Prostate gland (tissue), 2 donors: ENCODE measurements at places on chromosomes 16 and 17. TPM values are rescaled to one million over a fixed set of nuclear protein-coding genes. Genes with fewer than 3 reads are reported as not detected.

CBX8 gene
- 4.8 TPM for total RNA-seq

EPN3 gene
- total RNA-seq: 60.8 TPM

RAB34 gene
- 165 TPM for total RNA-seq

KRTAP9-8 gene
- not detected for total RNA-seq

HS3ST2 gene
- 2.8 TPM for total RNA-seq

CHAD gene
- 1.6 TPM for total RNA-seq

HLF gene
- 34.9 TPM for total RNA-seq

C17orf100 gene
- 3.5 TPM for total RNA-seq

CCR7 gene
- 0.40 TPM for total RNA-seq

GRCh38 chr17:40646791-40647623, 611 bp downstream of the SMARCE1 start:
- no peaks in the 10 kb centered on the region for H3K36me3 ChIP-seq
- peak overlapping the region; percentile 98 for H3K27ac ChIP-seq
- DNase-seq: no peak
- H3K4me3 ChIP-seq: peak overlapping the region; percentile 63
- peaks cover 4% of the 10 kb centered on the region for H3K4me1 ChIP-seq

DNA sequence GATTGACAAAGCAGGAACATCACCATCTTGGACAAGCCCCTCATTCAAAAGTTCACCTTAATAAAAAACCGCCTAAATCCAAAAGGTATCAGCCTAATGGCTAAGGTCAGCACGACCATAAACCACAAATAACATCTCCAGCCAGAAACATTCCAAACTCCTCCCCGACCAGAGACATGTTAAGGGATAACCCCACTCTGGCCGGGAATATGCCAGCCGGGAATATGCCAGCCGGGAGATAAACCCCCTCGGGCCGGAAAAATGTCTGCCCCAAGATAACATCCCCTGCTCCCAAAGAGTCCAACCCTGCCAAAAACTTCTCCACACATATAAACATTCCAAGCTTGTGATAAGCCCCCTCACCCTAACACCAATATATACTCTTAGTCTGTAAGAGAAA, 1.4 kb downstream of the DHX33 start:
- no peaks in the 10 kb centered on the region for H3K27me3 ChIP-seq
- no peaks in the 10 kb centered on the region for H3K36me3 ChIP-seq
- peaks cover 3% of the 10 kb centered on the region for H3K4me1 ChIP-seq
- H3K4me3 ChIP-seq: peak overlapping the region; percentile 48

DNA sequence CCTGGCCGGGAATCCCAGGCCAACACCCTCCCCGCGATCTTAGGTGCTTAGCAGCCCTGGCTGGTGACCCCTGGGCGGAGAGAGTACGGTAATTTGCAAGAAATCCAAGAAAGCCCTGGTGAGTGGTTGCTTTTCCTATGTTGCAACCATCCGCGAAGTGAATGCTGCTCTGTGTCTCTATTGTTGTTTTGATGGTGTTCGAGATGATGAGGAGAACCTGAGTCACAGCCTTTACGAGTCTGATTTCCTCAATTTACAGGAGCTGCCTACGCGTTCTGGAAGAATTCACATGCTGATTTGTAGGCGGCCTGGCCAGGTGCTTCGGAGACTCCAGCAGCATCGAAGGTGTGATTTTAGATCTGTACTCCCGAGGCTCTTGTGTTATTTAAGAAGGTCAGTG, 63.3 kb downstream of the TMEM235 start:
- no peaks in the 10 kb centered on the region for H3K36me3 ChIP-seq
- no peak overlapping the region for H3K27ac ChIP-seq
- no peak overlapping the region for H3K4me3 ChIP-seq
- no peak for DNase-seq
- no peaks in the 10 kb centered on the region for H3K4me1 ChIP-seq
- no peaks in the 10 kb centered on the region for H3K27me3 ChIP-seq

DNA sequence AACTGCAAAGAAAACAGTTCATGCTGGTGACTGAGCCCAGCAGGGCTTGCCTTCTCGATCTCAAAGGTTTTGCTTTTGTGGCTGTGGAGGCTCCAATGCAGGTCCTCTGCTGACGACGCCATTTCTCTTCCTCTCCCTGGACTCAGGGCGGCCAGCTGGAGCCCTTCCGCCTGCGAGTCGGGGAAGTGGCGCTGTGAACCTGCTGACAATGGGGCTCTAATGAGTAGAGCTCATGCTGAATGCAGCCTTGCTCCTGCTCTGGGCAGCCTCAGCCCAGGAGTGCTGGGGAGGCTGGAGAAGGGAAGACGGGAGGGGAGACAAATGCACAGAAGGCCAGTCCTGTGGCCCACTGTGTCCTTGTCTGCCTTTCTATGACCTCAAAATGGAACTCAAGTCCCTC, 43.8 kb downstream of the VAC14 start:
- no peak for DNase-seq
- H3K27me3 ChIP-seq: no peaks in the 10 kb centered on the region
- no peak overlapping the region for H3K27ac ChIP-seq
- H3K4me3 ChIP-seq: no peak overlapping the region
- no peaks in the 10 kb centered on the region for H3K4me1 ChIP-seq

DNA sequence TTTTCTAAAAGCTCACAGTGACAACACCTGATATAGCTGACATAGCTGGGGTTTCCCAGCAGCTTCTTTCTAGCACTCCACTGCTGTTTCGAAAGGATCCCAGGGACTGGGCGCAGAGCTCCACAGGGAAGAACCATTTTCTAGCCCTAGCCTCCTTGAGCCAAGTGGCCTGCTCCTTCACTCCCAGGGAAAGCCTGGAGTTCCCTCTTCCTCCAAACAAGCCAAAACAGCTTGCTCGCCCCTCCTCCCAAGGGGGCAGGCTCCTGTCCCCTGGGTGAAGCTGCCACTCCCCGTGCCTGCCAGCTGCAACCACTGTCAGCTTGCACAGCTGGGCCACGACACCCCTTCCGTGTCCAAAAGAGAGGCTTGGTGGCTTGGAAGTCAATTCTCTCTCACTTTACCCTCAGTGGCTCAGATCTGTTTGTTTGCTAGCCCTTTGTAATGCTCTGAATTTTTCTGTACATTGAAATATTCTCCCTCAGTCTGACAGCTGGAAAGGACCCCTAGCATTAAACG, 59.8 kb downstream of the CYTH1 start:
- H3K27me3 ChIP-seq: no peaks in the 10 kb centered on the region
- H3K36me3 ChIP-seq: no peaks in the 10 kb centered on the region
- H3K4me1 ChIP-seq: peaks cover 43% of the 10 kb centered on the region
- peak overlapping the region; percentile 1 for H3K27ac ChIP-seq
- no peak for DNase-seq

DNA sequence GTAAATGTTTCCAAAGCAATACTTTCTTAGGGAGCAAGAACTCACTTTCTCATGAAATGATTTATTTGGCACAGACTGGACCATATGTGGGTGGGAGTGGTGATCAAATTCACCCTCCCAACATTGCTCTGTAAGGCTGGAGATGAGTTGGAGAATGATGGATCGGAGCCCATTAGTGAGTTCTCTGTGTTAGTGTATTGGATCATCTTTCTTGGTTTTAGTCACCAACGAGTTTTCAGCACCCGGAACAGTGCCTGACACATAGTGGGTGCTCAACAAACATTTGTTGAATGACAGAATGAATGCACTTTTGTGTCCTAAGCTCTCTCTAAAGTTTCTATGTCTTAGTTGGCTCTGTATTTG, 104.5 kb upstream of the FAM20A start:
- no peak overlapping the region for H3K27ac ChIP-seq
- no peaks in the 10 kb centered on the region for H3K4me1 ChIP-seq
- H3K27me3 ChIP-seq: no peaks in the 10 kb centered on the region

GRCh38 chr17:8986295-8986694, 20.8 kb upstream of the PIK3R5 start:
- H3K27me3 ChIP-seq: no peaks in the 10 kb centered on the region
- H3K36me3 ChIP-seq: no peaks in the 10 kb centered on the region
- DNase-seq: no peak
- no peak overlapping the region for H3K4me3 ChIP-seq
